Uterus (tissue), 4 donors: ENCODE measurements at places on chromosomes 12 and 14. TPM values are rescaled to one million over a fixed set of nuclear protein-coding genes. Genes with fewer than 3 reads are reported as not detected.

The CD69 gene
- total RNA-seq = 10.2 TPM

The LTBR gene
- 72.9 TPM for total RNA-seq

The NPFF gene
- not detected for total RNA-seq

The ANKS1B gene
- total RNA-seq = 25.9 TPM

The OR4K14 gene
- total RNA-seq = not detected

The TMEM63C gene
- not detected for total RNA-seq

The LRIG3 gene
- total RNA-seq = 42.0 TPM

The ASCL1 gene
- total RNA-seq = not detected

The OTOGL gene
- 0.26 TPM for total RNA-seq

The ACOT4 gene
- not detected for total RNA-seq

The RHOJ gene
- total RNA-seq = 13.6 TPM

The INHBE gene
- not detected for total RNA-seq

The KRT85 gene
- 0.76 TPM for total RNA-seq

DNA sequence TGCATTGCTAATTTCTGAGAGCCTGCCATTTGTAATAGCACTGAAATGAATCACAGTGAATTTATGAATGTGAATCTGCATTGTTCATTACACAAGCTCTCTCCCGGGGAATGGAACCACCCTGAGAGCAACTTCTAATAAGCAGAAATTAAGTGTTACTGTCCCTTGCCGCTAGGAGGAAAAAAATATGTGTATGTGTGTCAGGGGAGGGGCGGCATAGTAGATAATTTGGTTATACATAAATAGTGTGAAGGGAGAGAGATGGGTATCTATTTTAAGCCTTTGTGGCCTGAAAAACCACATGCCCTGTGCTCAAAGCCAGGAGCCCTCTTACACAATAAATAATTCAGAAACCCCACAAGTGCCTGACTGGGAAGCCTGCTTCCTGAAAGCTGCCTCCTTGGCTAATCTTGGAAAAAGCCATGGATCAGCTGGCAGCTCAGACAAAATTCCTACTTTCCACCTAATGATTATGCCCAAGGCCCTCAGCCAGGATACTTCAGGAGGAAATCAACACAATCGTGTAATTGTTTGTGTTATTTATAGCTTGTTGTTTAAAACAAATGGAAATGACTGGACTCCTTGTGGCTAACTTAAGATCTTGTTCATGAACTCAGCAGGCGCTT lies 366.2 kb upstream of the KITLG start:
- no peak overlapping the region for H3K27ac ChIP-seq
- H3K4me1 ChIP-seq = no peaks in the 10 kb centered on the region
- no peaks in the 10 kb centered on the region for H3K27me3 ChIP-seq

DNA sequence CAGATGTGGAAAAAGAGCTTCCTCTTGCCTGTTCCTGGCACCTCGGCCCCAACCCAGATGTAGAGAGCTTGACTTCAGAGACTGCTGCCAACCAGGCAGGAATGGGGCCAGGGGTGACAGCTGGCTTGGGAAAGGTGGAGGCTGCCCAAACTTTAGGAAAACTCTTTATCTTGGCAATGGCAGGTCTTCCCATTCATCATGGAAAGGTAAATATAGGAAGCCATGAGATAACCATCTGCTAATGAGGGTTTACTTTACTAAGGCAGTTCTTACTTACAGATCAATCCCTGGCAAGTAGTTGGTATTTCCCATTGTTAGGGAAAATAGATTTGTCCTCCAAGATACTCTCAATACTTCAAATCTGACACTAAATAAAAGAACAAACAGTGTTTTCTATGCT lies 143.1 kb upstream of the NUDT4 start:
- H3K36me3 ChIP-seq = no peaks in the 10 kb centered on the region
- no peak for DNase-seq
- no peak overlapping the region for H3K27ac ChIP-seq
- no peaks in the 10 kb centered on the region for H3K4me1 ChIP-seq
- no peak overlapping the region for H3K4me3 ChIP-seq
- H3K27me3 ChIP-seq = no peaks in the 10 kb centered on the region

DNA sequence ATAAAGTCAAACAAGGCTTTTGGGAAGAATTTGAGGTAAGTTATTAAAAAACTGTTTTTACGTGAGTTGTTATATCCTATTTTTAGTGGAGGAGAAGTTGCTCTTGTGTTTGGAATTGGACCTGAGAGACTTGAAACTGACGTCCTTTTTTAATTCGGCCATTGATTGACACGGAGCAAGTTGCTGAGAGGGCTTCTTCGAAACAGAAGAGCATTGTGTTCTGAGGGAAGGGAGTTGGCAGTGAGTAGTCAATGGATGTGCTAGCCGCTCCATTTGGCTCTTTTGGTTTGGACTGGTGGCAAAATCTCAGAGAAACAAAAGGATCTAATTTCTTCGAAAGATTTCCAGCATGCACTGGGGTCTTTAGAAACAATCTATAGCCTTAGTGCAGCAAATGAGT lies 37.3 kb downstream of the PTPN11 start:
- no peaks in the 10 kb centered on the region for H3K27me3 ChIP-seq
- H3K4me3 ChIP-seq = no peak overlapping the region
- no peaks in the 10 kb centered on the region for H3K4me1 ChIP-seq

GRCh38 chr12:115934877-115935276 lies 342.6 kb downstream of the MED13L start:
- H3K4me1 ChIP-seq = no peaks in the 10 kb centered on the region
- no peaks in the 10 kb centered on the region for H3K27me3 ChIP-seq
- no peak overlapping the region for H3K4me3 ChIP-seq
- DNase-seq = no peak
- H3K27ac ChIP-seq = no peak overlapping the region

GRCh38 chr14:36067428-36068187 lies 108.9 kb downstream of the PTCSC3 start:
- no peaks in the 10 kb centered on the region for H3K4me1 ChIP-seq

GRCh38 chr12:28826766-28827165 lies 322.3 kb upstream of the FAR2 start:
- no peaks in the 10 kb centered on the region for H3K4me1 ChIP-seq
- no peak overlapping the region for H3K4me3 ChIP-seq
- DNase-seq = no peak
- no peaks in the 10 kb centered on the region for H3K27me3 ChIP-seq
- H3K27ac ChIP-seq = no peak overlapping the region
- no peaks in the 10 kb centered on the region for H3K36me3 ChIP-seq

- H3K36me3 ChIP-seq = no peaks in the 10 kb centered on the region
- H3K27ac ChIP-seq = no peak overlapping the region
- no peak overlapping the region for H3K4me3 ChIP-seq
Measured at GRCh38 chr12:52506858-52507715, 13.1 kb downstream of the KRT5 start.

GRCh38 chr12:6699989-6700645 lies 498 bp downstream of the PIANP start:
- no peaks in the 10 kb centered on the region for H3K4me1 ChIP-seq
- DNase-seq = peak; percentile 34
- H3K36me3 ChIP-seq = no peaks in the 10 kb centered on the region
- H3K27ac ChIP-seq = peak overlapping the region; percentile 67
- peaks cover 5% of the 10 kb centered on the region for H3K27me3 ChIP-seq

DNA sequence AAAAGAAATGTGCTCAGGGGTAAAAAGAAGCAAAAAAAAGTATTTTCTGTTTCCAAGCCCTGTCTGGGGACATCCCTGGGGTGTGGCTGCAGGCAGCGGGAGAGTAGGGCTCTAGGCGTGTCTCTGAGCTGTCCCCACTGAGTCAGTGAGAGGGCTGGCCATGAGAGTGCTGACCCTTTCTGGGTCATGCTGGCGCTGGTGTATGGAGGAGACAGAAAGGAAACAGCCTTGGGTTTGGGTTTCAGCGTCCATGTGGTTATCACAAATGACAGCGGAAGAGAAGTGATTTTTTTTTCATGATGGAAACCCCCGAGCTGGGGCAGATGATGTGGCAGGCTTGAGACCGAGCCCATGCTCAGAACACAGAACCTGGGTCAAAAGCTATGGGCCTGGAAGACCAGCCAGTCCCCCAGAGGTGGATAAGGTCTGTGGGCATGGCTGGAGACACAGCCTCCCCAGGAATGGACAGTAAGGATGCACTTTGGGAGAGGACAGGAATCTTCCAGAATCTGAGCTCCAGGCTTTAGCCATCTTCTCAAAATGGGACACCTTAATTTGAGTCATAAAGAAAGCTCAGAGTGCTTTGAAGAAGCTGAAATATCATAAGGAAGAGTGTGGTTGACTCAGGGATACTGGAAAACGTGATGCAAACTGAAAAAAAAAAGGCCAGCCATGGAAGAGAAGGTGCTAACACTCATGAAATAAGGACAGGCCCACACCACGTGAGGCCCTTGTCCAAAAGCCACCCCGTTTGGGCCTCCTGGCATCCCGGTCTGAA lies 36.2 kb downstream of the SYNE3 start:
- no peaks in the 10 kb centered on the region for H3K36me3 ChIP-seq
- no peak overlapping the region for H3K4me3 ChIP-seq
- DNase-seq = peak; percentile 72
- peaks cover 9% of the 10 kb centered on the region for H3K4me1 ChIP-seq
- no peaks in the 10 kb centered on the region for H3K27me3 ChIP-seq

GRCh38 chr12:123453165-123453564 lies 4.8 kb upstream of the SNRNP35 start:
- no peaks in the 10 kb centered on the region for H3K36me3 ChIP-seq
- H3K4me3 ChIP-seq = no peak overlapping the region
- no peak for DNase-seq
- H3K4me1 ChIP-seq = no peaks in the 10 kb centered on the region
- no peaks in the 10 kb centered on the region for H3K27me3 ChIP-seq

- no peaks in the 10 kb centered on the region for H3K27me3 ChIP-seq
- DNase-seq = no peak
- no peaks in the 10 kb centered on the region for H3K36me3 ChIP-seq
- no peak overlapping the region for H3K27ac ChIP-seq
- H3K4me1 ChIP-seq = no peaks in the 10 kb centered on the region
Measured at GRCh38 chr14:102513899-102514772, 4.6 kb upstream of the ANKRD9 start.

- DNase-seq = peak; percentile 13
- no peak overlapping the region for H3K4me3 ChIP-seq
- H3K27me3 ChIP-seq = no peaks in the 10 kb centered on the region
- H3K27ac ChIP-seq = no peak overlapping the region
Measured at GRCh38 chr14:99688210-99688581, 4.1 kb downstream of the CYP46A1 start.

GRCh38 chr14:60965402-60965801 lies 15.5 kb downstream of the TRMT5 start:
- DNase-seq = no peak
- H3K27me3 ChIP-seq = no peaks in the 10 kb centered on the region

GRCh38 chr12:124780336-124780735 lies 83.3 kb downstream of the SCARB1 start:
- DNase-seq = no peak
- H3K27me3 ChIP-seq = no peaks in the 10 kb centered on the region
- no peaks in the 10 kb centered on the region for H3K4me1 ChIP-seq
- no peak overlapping the region for H3K27ac ChIP-seq
- no peaks in the 10 kb centered on the region for H3K36me3 ChIP-seq

- peaks cover 7% of the 10 kb centered on the region for H3K4me1 ChIP-seq
- H3K27me3 ChIP-seq = no peaks in the 10 kb centered on the region
- peak overlapping the region; percentile 79 for H3K27ac ChIP-seq
- H3K36me3 ChIP-seq = no peaks in the 10 kb centered on the region
- no peak for DNase-seq
Measured at GRCh38 chr12:11812241-11812585, 162.7 kb downstream of the ETV6 start.

DNA sequence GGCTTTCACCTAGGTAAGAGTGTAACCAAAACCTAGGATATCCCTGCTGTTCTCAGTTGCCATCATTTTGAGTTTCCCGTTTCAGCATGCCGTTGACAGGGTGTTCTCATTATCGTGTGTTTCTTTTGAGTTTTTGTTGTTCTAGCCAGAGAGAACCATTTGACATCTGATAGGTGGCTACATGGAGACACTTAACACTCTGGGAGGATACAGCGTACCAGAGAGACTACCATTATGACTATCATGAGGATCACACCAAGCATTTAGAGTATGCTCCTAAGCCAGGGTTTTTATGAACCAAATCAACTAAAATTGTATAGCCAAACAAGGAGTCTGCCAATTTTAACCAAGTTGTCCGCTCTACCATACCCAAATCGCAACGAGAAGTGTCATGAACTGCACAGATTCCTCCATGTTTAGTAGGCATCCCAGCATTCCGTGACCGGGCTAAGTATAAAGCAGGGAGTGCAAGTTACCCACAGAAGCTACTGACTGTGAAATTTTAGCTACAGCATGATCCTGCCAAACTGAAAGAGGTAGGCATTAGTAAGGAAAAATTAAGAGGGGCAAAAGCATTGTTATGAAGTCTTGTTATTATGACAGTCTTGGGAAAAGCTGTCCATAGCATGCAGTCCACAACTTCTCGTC lies 48.8 kb downstream of the MARK3 start:
- no peaks in the 10 kb centered on the region for H3K36me3 ChIP-seq
- H3K27ac ChIP-seq = peak overlapping the region; percentile 18
- no peaks in the 10 kb centered on the region for H3K27me3 ChIP-seq
- no peak overlapping the region for H3K4me3 ChIP-seq

- no peaks in the 10 kb centered on the region for H3K27me3 ChIP-seq
- no peaks in the 10 kb centered on the region for H3K4me1 ChIP-seq
- H3K27ac ChIP-seq = no peak overlapping the region
- DNase-seq = no peak
- no peaks in the 10 kb centered on the region for H3K36me3 ChIP-seq
Measured at GRCh38 chr12:10122689-10123088, 7.3 kb downstream of the CLEC7A start.

DNA sequence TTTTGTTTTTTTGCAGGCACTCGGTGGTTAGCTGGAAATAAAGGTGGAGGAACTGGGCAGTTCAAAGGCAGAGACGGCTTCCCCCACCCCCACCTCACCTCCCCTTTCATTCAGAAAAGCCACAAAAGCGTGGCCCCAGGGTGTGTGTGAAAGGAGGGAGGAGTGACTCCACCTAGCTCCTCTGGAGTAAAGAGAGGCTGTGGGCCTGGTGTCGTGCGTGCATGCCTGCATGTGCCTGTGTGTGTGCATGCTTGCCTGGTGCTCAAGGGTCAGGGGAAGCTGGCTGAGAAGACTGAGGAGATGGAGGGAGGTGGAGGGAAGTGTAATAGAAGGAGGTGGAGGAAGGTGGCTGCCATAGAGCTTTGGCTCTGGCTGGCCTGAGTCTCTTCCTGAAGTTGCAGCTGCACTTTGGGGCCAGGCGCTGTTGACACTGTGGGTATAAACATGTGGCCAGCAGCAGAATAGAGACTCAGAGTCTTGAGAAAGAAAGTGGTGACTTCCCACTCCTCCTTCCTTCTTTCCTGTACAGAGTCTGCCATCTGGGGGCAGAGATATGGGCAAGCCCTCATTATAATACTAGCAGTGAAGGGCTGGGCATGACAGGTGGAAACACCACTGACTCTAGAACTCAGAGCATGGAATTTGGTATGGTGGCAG lies 36.9 kb upstream of the SINHCAF start:
- H3K4me3 ChIP-seq = no peak overlapping the region
- no peaks in the 10 kb centered on the region for H3K27me3 ChIP-seq
- H3K4me1 ChIP-seq = no peaks in the 10 kb centered on the region

GRCh38 chr12:89960607-89961394 lies 252.2 kb upstream of the ATP2B1 start:
- H3K27ac ChIP-seq = no peak overlapping the region
- no peak overlapping the region for H3K4me3 ChIP-seq
- no peaks in the 10 kb centered on the region for H3K4me1 ChIP-seq
